Ureter (tissue), 1 donor: ENCODE measurements at places on chromosomes 1 and 21. TPM values are rescaled to one million over a fixed set of nuclear protein-coding genes. Genes with fewer than 3 reads are reported as not detected.

GRCh38 chr21:17050646-17051045, 462.2 kb upstream of the CXADR start:
- DNase-seq = no peak

GRCh38 chr1:210558302-210558701, 229.6 kb downstream of the HHAT start:
- no peak for DNase-seq

GRCh38 chr21:46111857-46112724, 14.2 kb downstream of the COL6A2 start:
- no peak for DNase-seq

DNA sequence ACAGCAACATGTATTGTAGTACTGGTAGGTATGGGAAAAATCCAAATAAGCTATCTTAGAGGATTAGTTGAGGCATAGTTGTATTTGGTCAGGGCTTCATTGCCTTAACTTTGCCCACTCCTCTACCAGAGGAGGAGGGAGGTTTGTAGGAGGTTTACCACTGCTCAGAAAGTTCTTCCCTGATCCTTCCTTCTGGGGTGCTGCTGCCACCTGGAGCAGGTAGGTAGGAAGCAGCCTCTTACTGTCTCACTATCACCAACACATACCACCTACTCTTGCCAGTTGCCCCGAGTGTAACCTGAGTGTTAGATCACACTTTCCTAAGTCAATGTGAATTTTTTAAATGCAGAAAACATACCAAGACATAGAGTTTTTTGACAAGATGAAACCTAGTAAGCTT, 24.1 kb upstream of the ZSWIM5 start:
- DNase-seq = no peak

DNA sequence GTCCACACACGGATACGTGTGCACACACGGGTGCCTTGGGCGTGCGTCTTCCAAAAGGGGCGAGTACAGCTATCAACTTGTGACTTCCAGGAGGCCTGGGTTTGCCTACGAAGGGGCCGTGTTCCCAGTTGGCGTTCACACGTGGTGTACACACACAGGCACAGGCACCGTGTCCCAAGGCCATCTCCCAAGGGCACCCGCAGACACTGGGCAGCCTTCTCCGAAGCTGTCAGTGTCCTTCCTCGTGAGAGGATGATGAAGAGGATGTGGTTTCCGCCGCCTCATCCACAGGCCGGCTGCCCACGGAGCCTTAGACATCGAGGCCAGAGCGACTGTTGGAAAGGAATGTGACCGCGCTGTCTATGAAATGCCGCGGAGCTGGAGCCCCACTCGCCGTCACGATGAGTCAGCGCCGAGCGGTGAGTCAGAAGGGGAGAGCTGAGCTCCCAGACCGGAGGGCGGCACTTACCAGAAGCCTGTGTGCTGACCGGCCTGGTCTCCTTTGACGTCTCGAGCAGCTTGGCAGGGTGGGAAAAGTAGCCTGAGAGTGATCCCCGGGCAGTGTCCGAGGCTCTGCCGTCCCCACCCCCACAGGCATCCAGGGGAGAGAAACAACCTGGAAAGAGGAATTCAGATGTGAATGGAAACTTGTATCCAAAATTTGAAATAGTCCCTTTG, 141.4 kb upstream of the ARHGEF16 start:
- peak; percentile 93 for DNase-seq

GRCh38 chr1:55416164-55416842, 201.1 kb upstream of the USP24 start:
- DNase-seq = no peak

GRCh38 chr1:179476484-179476883, 99.3 kb downstream of the NPHS2 start:
- DNase-seq = no peak

DNA sequence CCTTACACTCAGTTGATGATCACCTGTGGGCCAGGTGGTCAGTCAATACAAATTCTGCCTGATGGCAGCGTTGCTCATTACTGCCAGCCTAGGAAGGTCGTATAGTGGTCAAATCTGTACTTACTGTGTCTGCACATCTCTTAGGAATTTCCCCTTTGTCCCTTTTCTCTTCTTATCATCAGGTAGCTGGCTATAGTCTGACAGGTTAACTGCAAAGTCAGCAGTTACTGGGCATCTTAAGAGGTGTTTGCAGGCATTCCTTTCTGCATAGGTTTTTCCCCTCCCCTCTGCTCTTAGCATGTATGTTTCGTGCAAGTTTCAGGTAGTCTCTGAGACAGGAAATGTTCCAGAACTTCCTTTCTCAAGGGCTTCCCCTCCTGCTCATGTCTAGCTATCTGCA, 298.7 kb downstream of the LRRIQ3 start:
- no peak for DNase-seq

- peak; percentile 56 for DNase-seq
Measured at GRCh38 chr1:32321712-32322291, 14.2 kb downstream of the MARCKSL1 start.

- no peak for DNase-seq
Measured at GRCh38 chr1:241810769-241811405, 37.1 kb upstream of the EXO1 start.

- no peak for DNase-seq
Measured at GRCh38 chr1:239982762-239983161, 108.9 kb upstream of the FMN2 start.

- DNase-seq = no peak
Measured at GRCh38 chr1:110393691-110394492, 3.1 kb upstream of the SLC16A4 start.

GRCh38 chr1:37473431-37474045, 842 bp upstream of the ZC3H12A start:
- no peak for DNase-seq

- DNase-seq = no peak
Measured at GRCh38 chr1:98967122-98967521, 37.5 kb downstream of the PLPPR5 start.

GRCh38 chr1:78388275-78388674, 102.5 kb upstream of the PTGFR start:
- DNase-seq = no peak

DNA sequence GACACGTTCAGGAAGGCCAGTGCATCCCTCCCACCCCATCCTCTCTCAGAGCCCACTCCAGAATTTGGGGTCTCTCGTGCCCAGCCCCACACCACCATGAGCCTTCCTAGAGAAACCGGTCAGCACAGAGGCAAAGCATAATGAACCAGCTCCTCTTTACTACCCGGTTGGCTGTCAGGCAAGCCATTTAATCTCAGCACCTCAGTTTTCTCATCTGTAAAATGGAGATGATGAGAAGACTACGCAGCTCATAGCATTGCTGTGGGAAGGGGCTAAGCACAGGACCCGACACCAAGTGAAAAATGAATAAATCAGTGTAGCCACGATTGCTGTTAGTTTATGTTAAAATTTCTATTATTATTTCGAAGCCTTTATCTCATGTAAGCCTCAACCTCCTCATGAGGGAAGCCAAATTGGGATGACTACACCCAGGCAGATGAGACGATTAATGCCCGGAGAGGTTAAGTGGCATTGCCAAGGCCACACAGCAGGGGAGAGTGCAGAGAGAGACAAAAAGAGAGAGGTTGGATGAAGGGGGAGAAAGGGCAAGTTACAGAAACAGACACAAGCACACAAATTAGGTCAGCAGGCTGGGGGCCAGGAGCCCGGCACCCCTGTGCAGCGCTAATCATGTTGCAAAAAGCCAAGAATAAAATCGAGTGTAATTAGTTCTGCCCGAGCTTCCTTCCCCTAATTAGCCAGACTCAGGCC, 25.7 kb downstream of the SDC3 start:
- DNase-seq = no peak

DNA sequence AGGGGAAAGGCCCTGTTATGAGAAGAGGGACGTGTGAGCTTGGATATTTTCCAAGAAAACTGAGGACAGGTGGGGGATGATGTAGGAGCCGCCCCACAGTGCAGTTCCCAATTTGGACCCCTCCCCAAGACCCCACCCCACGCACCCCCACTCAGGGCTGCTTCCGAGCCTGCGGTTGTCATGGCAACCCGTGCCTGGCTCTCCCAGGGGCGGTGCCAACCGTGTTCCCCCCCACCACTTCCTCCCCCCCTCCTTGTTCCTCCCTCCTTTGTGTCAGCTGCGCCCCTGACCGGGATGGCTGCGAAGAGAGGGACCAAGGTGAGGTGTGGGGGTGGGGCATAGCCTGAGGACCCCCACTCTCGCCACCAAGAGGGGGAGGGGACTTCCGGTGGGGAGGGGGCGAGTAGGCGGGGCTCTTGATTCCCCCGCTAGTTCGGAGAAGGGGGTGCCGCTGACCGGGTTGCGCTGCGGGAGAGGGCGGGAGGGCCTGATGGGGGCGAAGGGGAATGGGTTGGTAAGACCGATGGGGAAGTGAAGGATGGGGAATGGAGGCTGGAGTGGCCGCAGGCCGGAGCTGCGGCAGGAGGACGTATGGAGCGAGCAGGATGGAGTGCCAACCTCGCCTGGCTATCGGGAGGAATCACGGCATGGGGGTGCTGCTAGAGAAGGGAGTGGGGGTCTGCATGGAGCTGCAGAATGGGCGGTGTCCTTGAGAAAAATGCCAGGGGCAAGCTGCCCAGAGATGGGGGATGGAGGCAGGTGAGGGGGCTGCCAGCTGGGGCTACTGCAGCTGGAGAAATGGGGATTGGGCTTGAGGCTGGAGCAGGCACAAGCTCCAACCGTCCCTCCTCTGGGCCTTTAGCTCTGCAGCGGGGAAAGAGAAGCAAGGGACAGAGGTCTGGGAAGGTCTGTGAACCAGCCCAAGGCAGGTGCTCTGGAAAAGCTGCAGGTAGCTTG, 953 bp downstream of the TRIM46 start:
- peak; percentile 45 for DNase-seq

DNA sequence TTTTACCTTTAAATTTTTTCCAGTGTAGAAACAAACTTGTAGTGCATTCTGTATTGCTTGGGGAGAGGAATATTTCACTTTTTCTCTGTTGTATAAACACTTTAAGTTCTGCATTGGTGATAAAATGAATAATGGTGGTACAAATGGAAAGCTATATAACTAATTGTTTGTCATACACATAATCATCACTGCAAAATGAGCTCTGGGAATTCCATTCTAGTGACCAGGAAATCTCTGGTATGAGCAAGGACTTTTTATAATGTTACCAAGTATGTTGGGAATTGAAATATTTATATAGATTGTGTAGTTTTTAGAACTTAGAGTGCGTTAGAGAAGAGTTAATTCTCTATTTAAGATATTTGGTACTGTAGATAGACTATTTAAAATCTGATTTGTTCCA, 5.0 kb upstream of the FMN2 start:
- DNase-seq = no peak

DNA sequence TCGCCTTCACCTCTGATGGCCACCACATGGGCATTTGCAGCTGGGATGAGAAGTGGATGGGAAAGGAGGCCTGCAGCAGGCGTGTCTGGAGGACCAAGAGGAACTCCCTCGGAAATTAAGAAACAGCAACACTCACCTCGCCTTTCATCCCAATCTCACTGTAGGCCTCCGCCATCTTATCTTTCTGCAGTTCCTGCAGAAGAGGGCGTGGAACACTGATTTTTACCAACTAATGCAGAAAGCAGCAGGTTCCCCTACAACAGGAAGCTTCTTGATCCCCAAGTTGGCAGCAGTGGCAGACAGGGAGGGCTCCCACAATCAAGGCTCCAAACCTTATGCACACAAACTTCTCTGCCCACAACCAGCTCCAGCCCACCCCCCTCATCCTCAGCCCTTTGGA, 84.4 kb downstream of the CD247 start:
- DNase-seq = no peak

- DNase-seq = no peak
Measured at GRCh38 chr1:93537924-93538323, 90.0 kb downstream of the FNBP1L start.

DNA sequence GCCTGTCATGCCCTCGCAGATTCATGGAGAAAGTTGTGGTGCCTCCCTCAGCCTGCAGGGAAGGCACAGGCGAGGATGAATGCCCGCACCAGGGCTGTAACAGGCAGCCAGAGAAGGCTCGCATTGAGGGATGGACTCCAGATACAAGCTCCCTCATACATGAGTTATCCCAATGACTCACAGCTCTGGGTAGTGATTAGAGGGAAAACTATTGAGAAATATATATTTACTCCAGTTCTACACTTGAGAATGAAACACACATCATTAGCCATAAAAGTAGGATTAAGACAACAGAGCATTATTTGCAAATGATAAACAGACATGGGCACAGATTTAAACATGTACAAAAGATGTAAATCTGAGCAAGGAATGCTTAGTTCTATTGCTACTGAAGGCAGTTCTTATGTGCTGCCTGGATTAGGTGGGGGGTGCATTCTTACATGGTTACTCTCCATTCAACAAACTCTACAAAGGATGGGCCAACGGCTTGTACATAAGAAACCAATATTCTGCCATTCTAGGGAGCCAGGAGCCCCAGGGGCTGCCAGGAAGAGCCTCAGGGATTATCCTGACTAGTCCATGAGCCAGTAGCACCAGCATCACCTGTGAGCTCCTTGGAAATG, 97.9 kb downstream of the CSMD2 start:
- DNase-seq = no peak

GRCh38 chr1:232329103-232329813, 300.7 kb downstream of the SIPA1L2 start:
- no peak for DNase-seq

DNA sequence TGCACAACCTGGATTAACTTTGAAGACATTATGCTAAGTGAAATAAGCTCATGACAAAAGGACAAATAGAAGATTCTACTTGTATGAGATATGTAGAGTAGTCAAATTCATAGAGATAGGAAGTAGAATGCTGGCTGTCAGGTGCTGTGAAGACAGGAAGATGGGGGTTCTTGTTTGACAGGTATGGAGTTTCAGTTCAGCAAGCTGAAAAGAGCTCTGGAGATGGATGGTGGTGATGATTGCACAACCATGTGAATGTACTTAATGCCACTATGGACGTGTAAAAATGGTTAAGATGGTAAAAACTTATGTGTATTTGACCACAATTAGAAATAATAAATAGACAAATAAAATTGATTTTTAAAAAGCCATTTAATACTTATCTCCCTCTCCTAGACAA, 169.8 kb upstream of the DUSP10 start:
- no peak for DNase-seq

- DNase-seq = no peak
Measured at GRCh38 chr1:248111157-248111556, 16.2 kb downstream of the OR2L13 start.

The TTC34 gene
- total RNA-seq = 3.0 TPM

The DISP3 gene
- total RNA-seq = 0.34 TPM

The GJA5 gene
- total RNA-seq = 5.0 TPM

The SYNJ1 gene
- total RNA-seq = 19.1 TPM

The SLC27A3 gene
- 28.8 TPM for total RNA-seq

The ADAMTS5 gene
- 10.3 TPM for total RNA-seq

The OR2T11 gene
- not detected for total RNA-seq

The NOS1AP gene
- 7.0 TPM for total RNA-seq

The RAB42 gene
- total RNA-seq = 1.9 TPM
